ENCODE measurements at places on chromosomes 6 and 20.

DNA sequence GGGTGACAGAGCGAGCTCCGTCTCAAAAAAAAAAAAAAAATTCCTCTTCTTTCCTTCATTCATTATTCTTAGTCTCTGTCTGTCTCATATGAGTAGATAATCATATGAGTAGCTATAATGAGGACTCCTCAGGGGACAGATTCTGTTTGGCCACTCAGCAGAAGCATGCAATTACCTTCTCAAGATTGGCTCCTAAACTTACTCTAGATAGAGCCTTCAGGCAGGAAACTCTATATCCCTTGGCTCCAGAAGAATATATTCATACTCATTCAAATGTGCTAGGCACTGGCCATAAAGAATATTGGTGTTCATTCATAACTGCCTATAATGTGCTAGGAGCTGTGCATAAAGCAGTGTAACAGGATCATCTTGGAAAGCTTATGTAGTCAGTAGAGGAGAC is 2.2 kb upstream of the ACAT2 start:
- DNase-seq: no peak

GRCh38 chr6:133432021-133432989 is 191.1 kb downstream of the EYA4 start:
- DNase-seq: no peak

GRCh38 chr6:799769-800168 is 106.8 kb upstream of the EXOC2 start:
- no peak for DNase-seq

- DNase-seq: no peak
Measured at GRCh38 chr6:148027201-148027600, 315.4 kb upstream of the SASH1 start.

- no peak for DNase-seq
Measured at GRCh38 chr6:158999154-158999665, 792 bp downstream of the RSPH3 start.

DNA sequence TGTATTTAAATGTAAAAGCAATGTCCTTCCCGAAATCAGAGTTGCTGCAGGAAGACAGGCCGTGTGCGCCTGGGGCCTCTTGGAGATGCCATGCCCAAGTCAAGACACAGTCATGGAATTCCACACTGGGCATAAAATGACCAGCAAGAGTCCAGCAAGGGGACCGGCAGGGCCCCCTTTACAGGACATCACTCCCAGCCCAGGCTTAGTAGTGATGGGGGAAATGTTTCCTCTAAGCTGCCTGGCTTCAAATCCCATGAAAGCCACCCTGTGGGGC is 1.9 kb upstream of the PPP1R3G start:
- no peak for DNase-seq

DNA sequence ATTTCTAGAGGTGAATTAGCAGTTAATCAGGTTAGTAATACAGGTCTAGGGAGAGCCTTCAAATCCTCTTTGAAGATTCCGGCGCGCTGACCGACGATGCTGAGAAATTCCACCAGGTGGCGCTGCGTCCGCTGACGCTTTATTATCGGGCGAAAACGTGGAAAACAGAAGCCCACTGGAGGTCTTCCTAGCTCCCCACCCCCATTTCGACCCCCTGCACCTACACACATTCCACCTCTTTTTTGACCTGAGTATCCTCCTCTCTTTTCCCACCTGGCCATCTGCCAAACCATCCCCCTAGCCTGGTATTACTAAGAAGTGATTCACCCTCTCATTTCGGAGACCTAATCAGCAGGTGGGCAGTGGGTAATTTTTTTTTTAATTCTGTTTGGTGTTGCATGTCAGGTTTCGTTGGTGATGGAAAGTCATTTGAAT is 65.4 kb upstream of the RIN2 start:
- peak; percentile 67 for DNase-seq

DNA sequence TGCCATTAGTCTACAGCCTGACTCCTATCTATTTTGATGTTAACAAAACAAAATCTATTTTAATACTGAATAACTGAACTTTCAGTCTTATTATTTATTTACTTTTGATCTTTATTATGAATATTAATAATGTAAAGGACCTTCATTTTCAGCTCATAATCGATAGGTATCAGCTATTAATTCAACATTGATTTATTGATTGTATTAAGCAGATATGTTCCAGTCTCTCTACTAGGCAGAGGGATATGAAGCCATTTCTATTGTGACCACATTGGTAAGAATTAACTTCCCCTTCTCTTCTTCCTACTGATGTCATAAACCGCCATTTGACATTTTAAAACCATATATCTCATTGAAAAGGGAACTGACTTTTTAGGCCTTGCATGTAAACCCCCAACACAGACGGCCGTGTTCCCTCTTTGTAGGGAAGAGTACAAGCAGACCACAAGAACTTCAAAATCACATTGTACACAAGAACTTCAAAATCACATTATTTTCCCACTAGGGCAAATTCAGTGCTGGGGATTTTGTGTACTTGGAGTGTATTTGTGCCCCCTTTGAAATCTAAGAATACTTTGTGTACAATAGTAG is 69.5 kb upstream of the FABP7 start:
- DNase-seq: no peak

DNA sequence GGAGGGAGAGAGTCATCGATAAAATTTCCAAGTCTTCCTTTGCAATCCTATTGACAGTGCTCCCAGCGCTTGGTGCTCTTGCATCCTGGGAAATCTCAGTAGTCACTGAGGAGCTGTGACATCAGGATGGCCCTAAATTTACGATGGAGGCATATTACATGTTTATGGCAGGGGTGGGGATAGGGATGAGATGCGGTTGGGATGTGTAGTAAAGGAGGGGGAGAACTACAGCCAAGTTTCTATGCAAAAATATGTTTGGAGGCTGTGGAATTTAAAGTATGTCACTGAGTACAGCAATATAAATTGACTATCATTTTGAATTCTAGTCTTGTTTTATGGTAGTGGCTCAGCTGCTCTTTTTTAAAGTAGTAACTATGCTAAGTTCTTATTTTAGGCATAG is 544.9 kb downstream of the PKHD1 start:
- no peak for DNase-seq

- DNase-seq: no peak
Measured at GRCh38 chr6:6565069-6565468, 23.5 kb upstream of the LY86 start.

- DNase-seq: no peak
Measured at GRCh38 chr6:97557355-97557754, 274.3 kb upstream of the MMS22L start.

- DNase-seq: no peak
Measured at GRCh38 chr20:61514018-61514365, 261.9 kb downstream of the CDH4 start.

- no peak for DNase-seq
Measured at GRCh38 chr6:42066156-42066675, 15.9 kb downstream of the TAF8 start.

- DNase-seq: no peak
Measured at GRCh38 chr6:47028835-47029360, 13.2 kb downstream of the ADGRF1 start.

DNA sequence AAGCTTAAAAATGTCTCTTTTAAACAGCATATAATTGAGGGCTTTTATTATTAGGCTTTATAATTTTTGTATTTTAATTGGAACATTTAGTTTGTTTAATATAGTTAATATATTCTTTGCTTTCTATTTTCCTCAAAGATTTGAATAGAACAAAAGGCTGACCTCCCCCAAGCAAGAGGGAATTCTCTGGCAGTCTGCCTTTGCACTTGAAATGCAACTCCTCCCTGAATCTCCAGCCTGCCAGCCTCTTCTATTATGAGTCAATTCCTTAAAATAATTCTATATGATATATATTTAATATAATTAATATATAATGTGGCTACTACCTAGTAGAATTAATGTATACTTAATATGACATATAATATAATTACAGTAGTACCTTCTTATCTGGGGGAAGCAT is 69.2 kb downstream of the PTPRA start:
- DNase-seq: no peak

GRCh38 chr6:12313992-12314589 is 23.9 kb downstream of the EDN1 start:
- peak; percentile 73 for DNase-seq

GRCh38 chr6:111583986-111584385 is 21.7 kb downstream of the TRAF3IP2 start:
- no peak for DNase-seq

DNA sequence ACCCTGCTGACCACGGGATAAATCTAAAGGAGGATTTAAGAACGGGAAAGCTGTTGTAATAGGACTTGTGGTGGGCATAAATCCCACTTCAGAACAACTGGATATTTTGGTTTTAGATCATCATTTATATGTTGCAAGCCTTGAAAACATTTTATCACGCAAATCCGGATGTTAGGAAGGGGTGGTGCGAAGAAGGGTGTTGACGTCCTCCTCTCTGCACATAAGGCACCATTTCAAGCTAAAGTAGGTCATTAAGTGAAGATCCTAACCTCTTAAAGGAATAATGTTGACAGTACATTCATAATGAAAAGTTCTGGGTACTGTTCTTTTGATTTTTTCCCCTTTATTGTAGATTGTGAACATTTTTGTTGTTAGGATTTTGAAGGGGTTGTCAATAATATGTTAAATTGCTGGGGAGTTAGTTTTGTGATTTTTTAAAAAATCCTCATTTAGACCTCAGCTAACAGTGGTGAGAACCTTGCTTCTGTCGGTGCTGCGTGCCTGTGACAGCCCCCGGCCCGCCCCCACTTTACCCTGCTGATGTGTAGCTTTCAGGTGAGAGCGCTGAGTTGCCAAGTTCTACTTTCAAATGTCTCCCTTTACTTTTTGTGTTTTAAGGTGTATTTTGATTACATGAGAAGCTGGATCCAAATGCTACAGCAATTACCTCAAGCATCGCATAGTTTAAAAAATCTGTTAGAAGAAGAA is 88.8 kb downstream of the MAP3K4 start:
- DNase-seq: no peak

- DNase-seq: peak; percentile 65
Measured at GRCh38 chr20:63835021-63835858, 4.2 kb upstream of the ZBTB46 start.

DNA sequence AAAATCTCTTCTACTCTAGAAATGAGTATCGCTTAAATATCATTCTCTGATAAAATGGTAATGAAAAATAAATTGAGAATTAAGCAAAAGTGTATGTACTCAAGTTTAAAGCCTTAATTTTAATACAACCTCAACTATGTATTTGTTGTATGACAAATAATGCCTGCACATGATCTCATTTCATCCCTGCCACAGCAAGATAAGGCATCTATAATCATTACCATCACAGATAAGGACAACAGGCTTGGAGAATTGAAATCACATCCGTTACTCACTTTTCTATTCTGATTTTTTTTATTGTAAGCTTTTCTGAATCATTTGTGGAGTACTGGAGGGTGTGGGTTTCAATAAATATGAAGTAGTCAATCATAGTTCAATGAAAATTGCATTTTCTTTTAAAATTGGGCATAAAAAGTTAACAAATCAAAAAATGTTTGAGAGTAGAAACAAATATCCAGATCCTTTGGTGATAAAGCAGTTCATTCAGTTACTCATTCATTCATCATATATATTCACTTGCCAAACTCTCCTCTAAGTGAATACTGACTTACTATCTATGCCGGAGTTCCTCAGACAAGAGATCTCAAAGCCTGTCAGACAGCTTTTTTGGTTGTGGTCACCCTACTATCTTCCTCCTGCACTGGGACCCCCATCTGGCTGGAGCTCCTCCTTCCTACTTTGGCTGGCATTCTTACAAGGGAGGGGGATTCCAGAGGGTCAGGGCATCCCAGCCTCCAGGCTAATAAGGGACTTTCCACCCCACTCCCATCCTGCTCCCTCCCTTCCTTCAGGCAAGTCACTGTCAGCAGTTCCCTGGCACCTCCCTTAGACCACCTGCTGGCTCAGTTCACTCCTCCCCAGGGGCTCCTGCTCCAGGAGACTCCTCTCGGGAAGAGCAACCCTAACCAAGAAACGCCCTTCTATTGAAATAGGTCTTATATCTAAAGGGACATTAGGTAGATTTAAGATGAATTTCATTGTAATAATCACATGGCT is 118.6 kb downstream of the OGFRL1 start:
- no peak for DNase-seq

GRCh38 chr6:44496665-44497369 is 109.3 kb downstream of the CDC5L start:
- no peak for DNase-seq

DNA sequence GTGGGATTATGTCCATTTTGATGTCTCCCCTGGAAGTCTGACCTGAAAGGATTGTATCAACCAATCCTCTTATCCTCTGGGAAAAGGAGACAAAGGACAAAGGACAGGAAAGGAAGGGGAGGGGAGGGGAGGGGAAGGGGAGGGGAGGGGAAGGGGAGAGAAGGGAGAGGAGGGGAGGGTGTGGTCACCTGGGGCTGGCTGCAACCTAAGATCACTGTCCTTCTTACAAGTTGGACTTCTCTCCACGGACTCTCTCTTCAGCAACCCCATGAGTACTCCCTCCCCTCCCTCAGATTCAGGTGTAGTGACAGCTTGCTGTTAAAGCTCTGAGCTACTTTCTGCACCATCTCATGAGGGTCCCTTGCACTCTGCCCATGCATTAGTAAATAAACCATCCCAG is 58.9 kb upstream of the KLHL31 start:
- DNase-seq: no peak

- no peak for DNase-seq
Measured at GRCh38 chr6:10586302-10586701, 65.2 kb downstream of the GCNT2 start.

GRCh38 chr6:34315780-34316179 is 67.0 kb upstream of the SMIM29 start:
- DNase-seq: no peak

GRCh38 chr20:41524980-41525613 is 93.1 kb downstream of the CHD6 start:
- no peak for DNase-seq

- no peak for DNase-seq
Measured at GRCh38 chr6:29905286-29905685, 37.0 kb upstream of the HLA-A start.

- no peak for DNase-seq
Measured at GRCh38 chr6:122548820-122549219, 61.4 kb upstream of the PKIB start.

DNA sequence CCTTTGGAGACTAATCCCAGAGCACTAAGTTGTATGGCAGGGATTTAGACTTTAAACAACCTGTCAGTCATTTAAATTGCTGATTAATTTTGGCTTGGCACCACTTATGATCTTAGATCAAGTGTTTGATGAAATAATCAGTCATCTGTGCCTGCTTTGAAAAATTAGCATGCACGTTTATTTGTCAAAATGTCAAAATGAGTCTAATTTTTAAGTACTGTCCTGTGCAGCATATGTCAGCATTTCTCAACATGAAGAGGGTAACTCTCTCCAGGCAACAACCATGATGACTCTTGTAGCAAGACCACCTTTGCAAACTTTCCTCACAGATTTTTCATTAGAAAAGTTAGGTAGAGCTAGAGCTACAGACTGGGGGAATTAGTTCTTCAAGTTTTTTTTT is 155.7 kb upstream of the GJE1 start:
- no peak for DNase-seq
